ENCODE measurements at places on chromosomes 16 and 17.

GRCh38 chr17:70137451-70138230, 31.7 kb upstream of the KCNJ2 start:
- peak; percentile 97 for DNase-seq

DNA sequence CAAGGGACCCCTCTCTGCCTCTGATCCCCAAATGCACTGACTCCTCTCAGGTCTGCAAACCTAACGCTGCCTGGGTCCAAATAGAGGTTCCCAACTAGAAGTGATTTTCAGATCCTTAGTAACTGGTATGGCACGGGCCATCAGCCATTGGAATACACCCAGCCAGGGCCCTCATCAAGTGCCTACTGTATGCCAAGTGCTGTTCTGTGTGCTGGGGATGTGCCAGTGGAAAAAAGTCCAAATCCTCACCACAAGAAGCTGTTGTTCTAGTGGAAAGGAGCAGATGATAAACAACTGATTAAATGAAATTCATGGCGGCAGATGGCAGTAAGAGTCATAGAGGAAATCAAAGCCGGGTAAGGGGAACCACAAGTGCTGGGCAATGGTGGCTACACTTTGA, 57.2 kb upstream of the MED9 start:
- no peak for DNase-seq

GRCh38 chr16:6926341-6926740, 406.3 kb upstream of the RBFOX1 start:
- DNase-seq, result no peak

GRCh38 chr17:77242118-77242851, 101.5 kb downstream of the SEC14L1 start:
- no peak for DNase-seq

GRCh38 chr16:65119901-65120401, 1.9 kb downstream of the CDH11 start:
- peak; percentile 62 for DNase-seq

Measured in fibroblast of mammary gland (primary cell).